ENCODE measurements at places on chromosomes 11 and 22. TPM values are rescaled to one million over a fixed set of nuclear protein-coding genes. Genes with fewer than 3 reads are reported as not detected.

- DNase-seq = no peak
These were observed 323.0 kb upstream of the CCDC90B start for GRCh38 chr11:83609191-83609590.

DNA sequence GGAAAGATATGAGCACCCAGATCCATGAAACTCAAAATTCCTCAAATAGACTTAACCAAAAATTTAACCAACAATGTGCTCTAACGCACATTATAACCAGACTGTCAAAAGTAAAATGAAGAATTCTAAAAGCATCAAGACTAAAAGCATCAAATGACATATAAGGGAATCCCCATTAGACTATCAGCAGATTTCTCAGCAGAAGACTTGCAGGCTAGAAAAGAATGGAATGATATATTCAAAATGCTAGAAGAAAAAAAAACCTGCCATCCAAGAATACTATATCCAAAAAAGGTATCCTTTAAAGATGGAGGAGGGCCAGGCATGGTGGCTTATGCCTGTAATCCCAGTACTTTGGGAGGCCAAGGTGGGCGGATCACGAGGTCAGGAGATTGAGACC, 117.5 kb upstream of the UBASH3B start:
- DNase-seq = no peak

- no peak for DNase-seq
These were observed 29.2 kb downstream of the INCENP start for GRCh38 chr11:62153087-62153395.

- no peak for DNase-seq
These were observed 44.3 kb downstream of the LRRC32 start for GRCh38 chr11:76626266-76626665.

- DNase-seq = no peak
These were observed 46.2 kb downstream of the MACROD1 start for GRCh38 chr11:64119700-64120099.

UBQLNL gene
- not detected for total RNA-seq

RNF141 gene
- 10.9 TPM for total RNA-seq

DNA sequence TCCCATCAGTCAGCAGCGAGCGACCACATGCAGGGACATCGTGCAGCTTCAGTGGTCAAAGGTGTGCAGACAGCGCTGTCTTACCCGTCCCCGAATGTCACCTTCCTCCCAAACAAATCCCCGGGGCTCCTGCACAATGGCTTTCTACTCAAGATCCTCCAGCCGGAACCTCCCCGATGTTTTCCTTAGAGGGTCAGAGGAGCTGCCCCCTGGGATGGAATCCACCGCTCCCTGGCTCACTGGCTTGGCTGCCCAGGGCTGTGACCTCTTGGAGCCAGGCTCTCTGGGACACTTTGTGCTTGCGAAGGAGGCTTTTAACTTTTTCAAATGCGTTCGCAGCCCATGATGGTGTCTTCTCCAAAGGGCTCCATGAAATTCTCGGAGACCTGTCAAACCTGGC, 17.3 kb upstream of the FGF19 start:
- no peak for DNase-seq

TRIM49 gene
- not detected for total RNA-seq

DNA sequence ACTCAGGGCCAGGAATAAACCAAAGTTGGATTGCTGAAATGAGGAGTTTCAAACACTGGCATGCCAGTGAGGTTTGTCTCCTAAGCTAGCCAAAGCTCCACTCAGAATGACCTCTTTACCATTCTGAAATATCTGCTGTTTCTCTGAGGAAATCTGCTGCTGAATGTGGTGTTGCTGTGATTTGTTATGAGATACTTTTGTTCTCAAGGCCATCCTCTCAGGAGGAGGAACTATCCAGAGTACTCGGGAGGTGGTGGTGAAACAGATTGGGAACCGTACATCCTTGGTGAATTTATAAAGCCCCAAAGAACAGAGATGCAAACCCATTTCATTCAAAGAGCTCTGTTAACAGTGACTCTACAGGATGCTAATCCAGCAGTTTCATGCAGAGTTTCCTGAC, 50.5 kb downstream of the BDNF start:
- DNase-seq = no peak

GRCh38 chr11:122141725-122142124, 25.7 kb upstream of the BLID start:
- no peak for DNase-seq

DNA sequence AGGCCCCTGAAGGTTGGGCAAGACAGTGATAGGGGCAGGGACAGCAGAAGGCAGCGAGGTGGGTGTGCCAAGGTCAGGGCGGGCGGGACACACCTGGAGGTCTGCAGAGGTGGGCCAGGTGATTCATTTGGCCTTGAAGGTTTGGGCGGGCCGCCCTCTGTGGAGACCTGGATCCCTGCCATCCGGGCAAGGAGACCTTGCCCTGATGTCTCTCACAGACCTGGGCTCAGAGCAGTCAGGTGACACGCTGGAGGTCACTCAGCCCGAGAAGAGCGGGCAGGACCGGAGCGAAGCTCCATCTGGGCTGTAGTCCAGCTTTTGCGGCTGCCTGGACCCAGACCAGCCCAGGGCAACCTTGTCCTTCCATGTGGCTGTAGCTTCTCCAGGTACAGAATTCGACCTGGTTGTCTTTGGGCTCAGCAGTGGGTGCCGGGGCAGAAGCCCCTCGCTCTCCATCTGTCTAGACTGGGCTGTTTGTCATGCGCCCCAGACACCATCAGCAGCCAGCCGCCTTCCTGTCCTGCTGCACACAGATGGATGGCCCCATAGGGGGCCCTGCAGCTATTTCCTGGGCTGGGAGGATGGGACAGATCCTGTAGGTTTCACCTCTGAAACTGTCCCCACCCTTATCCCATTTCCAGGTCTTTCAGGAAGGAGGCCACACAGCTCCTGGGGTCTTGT, 3.1 kb downstream of the MRGPRG start:
- DNase-seq = no peak

DNA sequence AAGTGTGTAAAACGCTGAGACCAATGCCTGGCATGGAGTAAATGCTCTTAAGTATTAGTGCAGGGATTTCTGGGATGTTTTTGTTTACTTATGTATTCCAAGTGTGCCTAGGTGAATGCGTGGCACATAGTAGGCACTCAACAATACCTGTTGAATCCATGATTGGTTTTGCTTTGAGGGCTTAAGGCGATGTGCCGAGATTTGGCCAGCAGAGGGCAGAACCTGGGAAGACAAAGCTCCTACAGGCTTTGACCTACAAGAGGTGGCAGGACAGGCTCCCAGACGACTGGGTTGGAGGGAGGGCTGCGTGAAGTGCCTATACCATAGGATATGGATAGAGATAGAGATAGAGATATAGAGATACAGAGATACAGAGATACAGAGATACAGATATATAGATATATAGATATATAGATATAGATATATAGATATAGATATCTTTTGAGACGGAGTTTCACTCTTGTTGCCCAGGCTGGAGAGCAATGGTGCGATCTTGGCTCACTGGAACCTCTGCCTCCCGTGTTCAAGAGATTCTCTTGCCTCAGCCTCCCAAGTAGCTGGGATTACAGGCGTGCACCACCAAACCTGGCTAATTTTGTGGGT, 13.9 kb downstream of the KCNE3 start:
- DNase-seq = no peak

GLB1L2 gene
- 1.7 TPM for total RNA-seq

SMC1B gene
- total RNA-seq = not detected

- DNase-seq = no peak
These were observed 24.0 kb downstream of the MARK2 start for GRCh38 chr11:63862923-63863322.

- DNase-seq = no peak
These were observed 10.4 kb downstream of the MLC1 start for GRCh38 chr22:50074551-50075530.

DNA sequence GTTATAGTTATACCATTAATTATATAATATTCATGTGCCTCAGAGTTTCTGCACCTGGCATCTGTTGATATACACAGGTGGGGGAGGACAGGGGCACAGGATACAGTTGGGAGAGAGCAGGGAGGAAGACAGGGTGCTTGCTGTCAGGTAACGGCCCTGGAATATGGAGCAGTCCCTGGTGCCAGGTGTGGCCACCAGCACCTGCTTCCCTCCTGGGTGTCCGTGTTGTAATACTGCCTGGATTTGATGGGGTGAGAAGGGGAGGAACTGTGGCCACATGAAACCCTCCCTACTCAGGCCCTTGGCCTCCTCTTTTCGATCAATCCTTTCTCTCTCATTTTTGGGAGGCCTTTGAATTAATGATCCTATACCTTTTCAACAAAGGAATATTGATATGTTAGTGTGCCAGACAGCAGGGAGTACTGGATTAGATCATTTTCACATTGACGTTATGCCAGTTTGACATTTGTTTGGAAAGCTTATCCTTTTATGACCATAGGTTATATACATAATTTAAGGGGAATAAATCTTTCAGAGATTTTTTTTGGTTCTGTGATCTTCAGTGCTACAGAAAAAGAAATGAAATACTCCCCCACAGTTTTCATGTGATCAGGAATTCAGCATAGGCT, 88.6 kb downstream of the TEAD1 start:
- DNase-seq = no peak

DNA sequence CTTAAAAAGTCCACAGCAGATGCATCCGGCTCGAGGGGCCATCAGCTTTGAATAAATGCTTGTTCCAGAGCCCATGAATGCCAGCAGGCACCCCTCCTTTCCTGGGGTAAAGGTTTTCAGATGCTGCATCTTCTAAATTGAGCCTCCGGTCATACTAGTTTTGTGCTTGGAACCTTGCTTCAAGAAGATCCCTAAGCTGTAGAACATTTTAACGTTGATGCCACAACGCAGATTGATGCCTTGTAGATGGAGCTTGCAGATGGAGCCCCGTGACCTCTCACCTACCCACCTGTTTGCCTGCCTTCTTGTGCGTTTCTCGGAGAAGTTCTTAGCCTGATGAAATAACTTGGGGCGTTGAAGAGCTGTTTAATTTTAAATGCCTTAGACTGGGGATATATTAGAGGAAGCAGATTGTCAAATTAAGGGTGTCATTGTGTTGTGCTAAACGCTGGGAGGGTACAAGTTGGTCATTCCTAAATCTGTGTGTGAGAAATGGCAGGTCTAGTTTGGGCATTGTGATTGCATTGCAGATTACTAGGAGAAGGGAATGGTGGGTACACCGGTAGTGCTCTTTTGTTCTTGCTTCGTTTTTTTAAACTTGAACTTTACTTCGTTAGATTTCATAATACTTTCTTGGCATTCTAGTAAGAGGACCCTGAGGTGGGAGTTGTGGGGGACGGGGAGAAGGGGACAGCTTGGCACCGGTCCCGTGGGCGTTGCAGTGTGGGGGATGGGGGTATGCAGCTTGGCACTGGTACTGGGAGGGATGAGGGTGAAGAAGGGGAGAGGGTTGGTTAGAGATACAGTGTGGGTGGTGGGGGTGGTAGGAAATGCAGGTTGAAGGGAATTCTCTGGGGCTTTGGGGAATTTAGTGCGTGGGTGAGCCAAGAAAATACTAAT, 1.9 kb downstream of the NEAT1 start:
- DNase-seq = peak; percentile 72

GRCh38 chr11:128324051-128324481, 263.3 kb downstream of the ETS1 start:
- no peak for DNase-seq

DNA sequence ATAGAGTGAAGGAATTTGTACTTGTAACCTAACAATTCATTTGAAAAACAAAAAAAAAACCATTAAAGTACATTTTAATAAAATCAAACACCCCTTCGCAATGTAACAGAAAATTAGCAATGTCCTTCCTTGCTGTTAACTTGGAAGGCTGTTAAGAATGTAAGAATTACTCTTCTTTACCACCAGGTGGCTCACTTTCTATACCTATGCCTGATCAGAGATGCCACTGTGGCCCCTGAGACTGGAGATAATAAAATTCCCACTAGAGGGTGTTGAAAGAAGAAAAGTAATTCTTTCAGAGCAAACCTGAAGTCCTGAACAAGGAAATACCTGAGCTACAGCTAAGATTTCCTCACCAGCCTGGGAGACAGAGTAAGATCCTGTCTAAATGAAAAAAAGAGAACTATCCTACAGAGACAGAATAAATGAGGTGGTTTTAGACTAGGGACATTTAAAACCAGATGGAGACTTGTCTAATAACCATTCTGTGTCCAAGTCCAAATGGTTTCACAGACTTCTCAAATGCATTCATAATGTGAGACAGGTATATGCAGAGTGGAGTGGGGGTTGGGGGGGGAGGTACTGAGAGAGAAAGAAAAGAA, 1089.3 kb downstream of the FAM181B start:
- no peak for DNase-seq

- DNase-seq = no peak
These were observed 32.4 kb downstream of the DBX1 start for GRCh38 chr11:20127671-20128527.

- no peak for DNase-seq
These were observed 699.0 kb downstream of the ETS1 start for GRCh38 chr11:127888386-127888785.

SLC17A6 gene
- total RNA-seq = not detected

DNA sequence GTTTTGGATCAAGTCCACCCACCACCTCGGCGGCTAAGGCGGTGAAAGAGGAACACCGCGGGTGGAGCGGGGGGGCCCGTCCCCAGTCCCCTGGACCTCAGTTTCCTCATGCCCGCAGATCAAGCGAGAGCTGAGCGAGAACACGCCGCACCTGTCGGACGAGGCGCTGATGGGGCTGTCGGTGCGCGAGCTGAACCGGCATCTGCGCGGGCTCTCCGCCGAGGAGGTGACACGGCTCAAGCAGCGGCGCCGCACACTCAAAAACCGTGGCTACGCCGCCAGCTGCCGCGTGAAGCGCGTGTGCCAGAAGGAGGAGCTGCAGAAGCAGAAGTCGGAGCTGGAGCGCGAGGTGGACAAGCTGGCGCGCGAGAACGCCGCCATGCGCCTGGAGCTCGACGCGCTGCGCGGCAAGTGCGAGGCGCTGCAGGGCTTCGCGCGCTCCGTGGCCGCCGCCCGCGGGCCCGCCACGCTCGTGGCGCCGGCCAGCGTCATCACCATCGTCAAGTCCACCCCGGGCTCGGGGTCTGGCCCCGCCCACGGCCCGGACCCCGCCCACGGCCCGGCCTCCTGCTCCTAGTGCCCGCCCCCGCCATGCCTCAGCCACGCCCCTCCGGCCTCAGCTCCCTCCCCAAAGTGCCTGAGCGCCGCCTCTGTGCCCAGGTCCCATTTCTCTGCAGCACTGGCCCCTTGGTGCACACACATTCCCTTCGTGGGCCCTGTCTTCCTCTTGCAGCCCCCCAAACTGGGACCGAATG, 12.7 kb downstream of the MAFF start:
- DNase-seq = no peak

DNA sequence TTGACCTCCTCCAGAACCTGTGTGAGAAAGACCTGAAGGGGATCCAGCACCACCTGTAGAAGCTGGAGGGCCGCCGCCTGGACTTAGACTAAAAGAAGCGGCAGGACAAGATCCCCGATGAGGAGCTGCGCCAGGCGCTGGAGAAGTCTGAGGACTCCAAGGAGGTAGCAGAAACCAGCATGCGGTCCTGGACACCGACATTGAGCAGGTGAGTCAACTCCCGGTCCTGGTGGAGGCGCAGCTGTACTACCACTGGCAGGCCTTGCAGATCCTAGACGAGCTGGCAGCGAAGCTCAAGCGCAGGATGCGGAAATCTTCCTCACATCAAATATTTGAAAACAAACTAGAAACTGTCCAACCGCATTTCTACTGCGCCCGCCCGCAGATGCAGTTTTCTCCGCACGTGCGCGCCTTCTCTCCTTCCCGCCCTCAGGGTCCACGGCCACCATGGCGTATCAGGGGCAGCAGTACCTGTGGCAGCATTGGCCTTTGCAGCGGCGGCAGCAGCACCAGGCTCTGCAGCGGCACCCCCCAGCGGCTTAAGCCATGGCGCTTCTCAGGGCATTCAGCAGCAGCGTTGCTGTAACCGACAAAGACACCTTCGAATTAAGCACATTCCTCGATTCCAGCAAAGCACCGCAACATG, 10.2 kb downstream of the CLDN25 start:
- no peak for DNase-seq

ACAD8 gene
- 28.6 TPM for total RNA-seq

ARHGAP20 gene
- total RNA-seq = 4.9 TPM

PEX16 gene
- 77.9 TPM for total RNA-seq

Measured in ascending aorta (tissue), 2 donors.